Umbilical cord (tissue), 2 donors: ENCODE measurements at places on chromosomes 2 and 18. TPM values are rescaled to one million over a fixed set of nuclear protein-coding genes. Genes with fewer than 3 reads are reported as not detected.

DNA sequence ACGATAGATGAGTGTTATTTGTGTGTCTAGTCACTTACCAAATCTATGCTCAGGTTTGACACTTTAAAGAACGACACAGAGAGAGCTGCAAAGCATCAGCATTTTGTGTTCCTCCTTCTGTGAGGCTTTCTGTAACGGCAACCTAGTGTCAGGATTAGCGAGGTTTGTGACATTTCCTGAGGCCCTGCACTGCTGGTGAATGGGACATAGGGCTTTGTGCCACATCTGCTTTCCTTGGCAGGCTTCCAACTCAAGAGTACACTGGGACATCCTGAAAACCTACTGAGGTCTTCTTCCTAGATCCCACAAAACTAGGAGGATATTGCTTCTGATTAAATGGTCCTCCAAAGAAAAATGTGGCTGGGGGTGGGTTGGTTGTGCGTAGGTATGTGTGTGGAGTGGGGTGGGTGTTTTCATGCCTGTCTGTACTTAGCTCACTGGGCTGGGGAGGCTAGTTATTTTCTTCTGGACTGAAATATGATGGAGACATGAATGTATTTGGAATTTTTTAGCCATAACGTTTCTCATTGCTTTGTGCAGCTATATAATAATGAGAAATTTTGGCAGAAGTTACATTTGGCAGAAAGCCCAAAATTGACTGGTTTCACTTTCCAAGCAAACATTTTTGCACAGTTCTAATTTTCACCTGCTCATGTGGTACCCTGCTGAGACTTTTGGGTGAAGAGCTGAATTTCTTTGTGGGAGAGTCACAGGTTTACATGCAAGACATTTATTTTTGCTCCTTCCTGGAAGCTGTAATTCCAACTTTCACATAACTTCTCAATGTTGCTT lies 308.4 kb downstream of the XIRP2 start:
- peak; percentile 29 for DNase-seq

GRCh38 chr18:59446012-59446411 lies 86.9 kb upstream of the LMAN1 start:
- peak; percentile 41 for DNase-seq

The SCN7A gene
- 2.6 TPM for total RNA-seq

The ATOH8 gene
- 14.2 TPM for total RNA-seq

The AFF3 gene
- total RNA-seq, result 22.1 TPM

- no peak for DNase-seq
Measured at GRCh38 chr2:189151906-189152305, 27.7 kb downstream of the COL5A2 start.

DNA sequence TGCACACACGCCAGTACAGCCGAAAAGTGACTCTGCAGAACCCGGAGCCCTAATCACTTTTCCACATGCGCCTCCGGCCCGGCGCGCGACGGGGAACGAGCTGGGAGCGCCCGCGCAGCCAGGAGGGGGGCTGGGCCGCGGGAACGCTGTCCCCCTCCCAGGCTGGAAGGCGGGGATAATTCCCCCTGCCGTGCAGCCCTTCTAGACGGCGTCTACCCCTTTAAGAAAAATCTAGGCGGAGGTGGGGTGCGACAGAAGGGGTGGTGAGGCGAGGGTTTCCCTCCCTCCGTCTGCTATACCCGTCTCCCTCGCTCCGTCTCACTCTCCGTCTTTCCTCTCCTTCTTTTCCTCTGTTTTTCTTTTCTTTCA lies 2.4 kb downstream of the CYP26B1 start:
- DNase-seq, result no peak

DNA sequence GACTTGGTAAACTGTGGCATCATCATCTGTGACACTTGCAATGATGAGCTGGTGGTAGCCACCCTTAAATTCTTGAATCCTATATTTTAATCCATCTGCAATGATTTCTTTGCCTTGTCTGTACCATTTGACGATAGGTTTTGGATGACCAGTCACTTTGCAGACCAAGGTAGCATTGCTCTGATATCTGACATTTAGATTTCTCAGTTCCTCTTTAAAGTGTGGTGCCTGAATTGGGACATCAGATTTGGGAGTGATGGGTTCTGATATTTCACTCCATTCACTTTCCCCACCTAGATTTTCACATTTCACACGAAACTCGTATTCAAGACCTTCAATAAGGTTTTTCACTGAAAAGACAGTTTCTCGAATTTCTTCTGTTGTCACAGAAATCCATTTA lies 55.8 kb downstream of the PLEKHA3 start:
- no peak for DNase-seq

GRCh38 chr2:208488686-208489564 lies 82.3 kb downstream of the PTH2R start:
- no peak for DNase-seq

- DNase-seq, result no peak
Measured at GRCh38 chr2:88181511-88181910, 11.4 kb downstream of the THNSL2 start.

DNA sequence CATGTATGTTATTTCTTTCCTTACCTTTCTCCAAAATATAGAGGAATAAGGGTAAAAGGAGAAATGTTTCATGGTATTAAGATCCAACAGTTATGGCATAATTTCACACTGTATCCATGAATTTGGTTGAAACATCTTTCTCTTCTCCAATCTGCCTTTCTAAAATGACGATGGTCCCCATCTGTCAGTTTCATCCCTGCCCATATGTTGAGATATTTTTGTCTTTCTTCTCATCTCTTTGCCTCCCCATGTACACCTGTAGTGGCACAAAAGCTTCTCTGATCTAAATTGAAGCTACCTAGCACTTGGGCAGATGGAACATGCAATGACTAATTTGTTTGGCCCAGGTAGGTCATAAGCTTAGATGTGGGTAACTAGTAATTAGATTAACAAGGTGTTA lies 90.7 kb upstream of the LRRTM1 start:
- no peak for DNase-seq

- peak; percentile 4 for DNase-seq
Measured at GRCh38 chr2:133130548-133131246, 437.6 kb downstream of the NCKAP5 start.

DNA sequence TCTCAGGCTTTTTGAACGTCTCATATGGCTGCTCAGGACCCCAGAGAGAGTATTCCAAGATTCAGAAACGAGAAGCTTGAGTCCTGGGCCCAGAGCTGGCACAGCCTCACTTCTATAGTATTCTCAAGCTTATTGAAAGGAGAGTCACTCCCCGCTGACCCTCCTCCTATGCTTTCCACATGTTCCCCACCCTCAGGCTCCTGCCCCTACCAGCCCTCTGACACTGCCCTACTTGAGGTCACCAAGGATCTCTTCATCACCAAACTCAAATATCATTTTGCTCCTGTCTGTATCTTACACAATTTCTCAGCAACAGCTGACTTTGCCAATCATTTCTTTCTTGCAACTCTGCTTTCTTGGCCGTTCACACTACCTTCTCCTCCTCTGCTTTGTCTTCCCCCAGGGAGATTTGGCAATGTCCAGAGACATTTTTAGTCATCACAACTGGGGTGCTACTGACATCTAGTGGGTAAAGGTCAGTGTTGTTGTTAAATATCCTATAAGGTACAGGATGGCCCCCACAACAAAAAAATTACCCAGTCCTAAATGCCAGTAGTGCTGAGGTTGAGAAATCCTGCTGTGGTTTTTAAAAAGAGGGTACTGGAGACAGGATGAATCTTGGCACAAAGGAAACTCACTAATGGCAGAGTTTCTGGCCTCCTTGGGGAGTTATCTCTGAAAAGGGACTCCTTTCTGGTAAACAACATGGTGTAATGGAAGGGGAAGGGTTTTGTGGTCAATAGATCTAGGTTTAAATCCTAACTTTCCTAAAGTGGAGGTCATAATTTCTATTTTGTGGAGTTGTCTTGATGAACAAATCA lies 26.9 kb upstream of the INSIG2 start:
- DNase-seq, result peak; percentile 66

The CTIF gene
- 39.7 TPM for total RNA-seq
